ENCODE measurements at places on chromosomes 4 and X.

DNA sequence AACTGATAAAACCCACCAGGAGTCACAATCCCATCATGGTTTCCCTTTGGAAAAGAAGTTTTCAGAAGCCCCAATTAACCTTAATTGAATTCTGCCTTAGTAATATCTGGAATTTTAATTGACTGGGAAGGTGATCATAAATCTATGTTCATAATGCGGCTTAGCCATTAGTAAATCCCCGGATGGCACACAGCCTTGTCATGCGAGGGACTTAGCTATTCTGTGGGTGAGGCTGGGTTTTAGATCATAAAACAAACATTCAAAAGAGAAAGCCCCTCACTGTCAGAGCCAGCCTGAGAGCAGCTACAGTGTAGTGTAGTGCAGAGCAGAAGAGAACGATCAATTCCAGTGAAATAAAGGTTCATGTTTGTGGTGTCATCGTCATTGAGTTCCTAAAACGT is 124.0 kb upstream of the NOCT start:
- DNase-seq: no peak

DNA sequence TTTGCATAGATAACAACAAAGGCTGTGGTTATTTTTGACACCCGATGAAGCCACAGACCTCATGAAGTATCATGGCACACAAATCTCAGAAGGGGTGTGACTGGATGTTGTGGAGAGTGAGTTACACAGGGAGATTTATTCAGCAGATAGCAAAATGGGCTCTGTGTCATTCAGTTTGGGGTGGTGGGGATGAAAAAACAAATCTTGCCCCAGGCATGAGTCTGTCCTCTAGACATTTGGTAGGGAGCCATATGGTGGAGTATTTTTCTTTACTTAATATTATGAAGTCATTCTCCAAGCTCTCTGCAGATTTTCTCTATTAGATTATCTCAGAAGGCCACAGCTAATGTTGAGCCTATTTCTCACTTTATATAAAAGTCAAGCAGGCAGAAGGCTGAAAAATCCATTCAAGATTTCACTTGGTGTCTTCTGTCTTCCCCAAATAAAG is 277.1 kb upstream of the TENM3 start:
- no peak for DNase-seq

GRCh38 chr4:94757192-94758140 is at the start of gene BMPR1B:
Gene BMPR1B (plus strand): TSS chr4:94757955. CDS start chr4:95104425, 346,470 bp downstream.
- DNase-seq: no peak

DNA sequence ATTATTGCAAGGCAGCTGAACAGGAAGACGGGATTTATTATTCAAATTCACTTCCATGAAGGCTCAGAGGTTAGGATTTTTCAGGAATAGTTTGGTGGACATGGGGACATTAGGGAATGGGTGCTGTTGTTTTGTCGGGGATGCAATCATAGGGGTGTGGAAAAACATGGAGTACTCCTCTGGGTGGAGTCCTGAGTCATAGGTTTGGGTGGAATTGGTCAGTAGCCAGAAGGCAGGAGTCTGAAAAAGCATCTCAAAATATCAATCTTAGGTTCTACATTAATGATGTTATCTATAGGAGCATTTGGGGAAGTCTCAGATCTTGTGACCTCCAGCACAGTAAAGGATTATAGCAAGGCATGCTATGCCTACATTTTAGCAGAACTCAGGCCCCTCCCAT is 14.5 kb upstream of the ETNPPL start:
- no peak for DNase-seq

GRCh38 chr4:187171706-187172339 is 448.2 kb upstream of the FAT1 start:
- DNase-seq: no peak

DNA sequence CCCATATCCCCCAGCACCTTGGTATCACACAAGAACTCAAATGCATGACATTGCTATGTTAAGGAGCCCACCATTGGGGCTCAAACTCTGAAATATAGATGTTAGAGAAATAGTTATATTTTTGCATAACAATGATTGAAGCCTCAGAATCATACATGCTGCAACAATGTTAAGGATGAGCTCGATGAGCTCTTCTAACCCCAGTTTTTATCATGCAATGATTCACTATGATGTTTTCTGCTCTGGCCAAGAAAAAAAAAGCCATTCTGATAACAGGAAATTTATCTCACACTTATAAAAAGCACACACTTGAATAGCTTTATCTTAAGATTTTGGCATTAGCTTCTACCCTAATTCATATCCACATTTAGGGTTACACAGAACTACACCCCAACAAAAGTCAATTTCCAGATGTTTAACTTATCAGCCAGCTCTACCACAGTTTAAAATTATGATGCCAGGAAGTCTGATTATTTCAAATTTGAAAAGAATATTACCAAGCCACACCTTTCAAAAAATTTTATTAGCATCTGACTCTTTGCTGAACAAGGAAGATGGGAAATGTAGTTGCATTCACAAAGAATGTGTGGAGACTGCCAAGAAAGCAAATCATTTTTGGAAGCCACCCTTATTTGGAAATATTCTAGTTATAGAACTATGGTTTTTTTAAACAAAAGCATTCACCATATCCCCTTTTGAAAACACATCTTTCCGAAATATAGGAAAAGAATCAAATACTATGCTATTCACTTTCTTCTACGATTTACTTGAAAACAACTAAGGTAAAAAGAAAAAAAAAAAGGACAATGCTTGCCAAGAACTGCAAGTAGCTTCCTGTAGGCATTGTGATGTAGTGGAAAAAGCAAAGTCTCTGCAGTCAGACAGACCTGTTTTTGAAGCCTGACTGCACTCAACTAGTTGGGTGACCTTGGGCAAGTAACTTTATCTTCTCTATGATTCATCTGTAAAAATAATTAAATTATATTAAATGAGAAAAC is 100.8 kb upstream of the PLS3 start:
- no peak for DNase-seq

- no peak for DNase-seq
Measured at GRCh38 chr4:145840162-145840768, 98.4 kb downstream of the ZNF827 start.

GRCh38 chrX:116490104-116490503 is 27.3 kb upstream of the CT83 start:
- no peak for DNase-seq

- DNase-seq: no peak
Measured at GRCh38 chrX:69143530-69143929, 21.7 kb downstream of the PJA1 start.

DNA sequence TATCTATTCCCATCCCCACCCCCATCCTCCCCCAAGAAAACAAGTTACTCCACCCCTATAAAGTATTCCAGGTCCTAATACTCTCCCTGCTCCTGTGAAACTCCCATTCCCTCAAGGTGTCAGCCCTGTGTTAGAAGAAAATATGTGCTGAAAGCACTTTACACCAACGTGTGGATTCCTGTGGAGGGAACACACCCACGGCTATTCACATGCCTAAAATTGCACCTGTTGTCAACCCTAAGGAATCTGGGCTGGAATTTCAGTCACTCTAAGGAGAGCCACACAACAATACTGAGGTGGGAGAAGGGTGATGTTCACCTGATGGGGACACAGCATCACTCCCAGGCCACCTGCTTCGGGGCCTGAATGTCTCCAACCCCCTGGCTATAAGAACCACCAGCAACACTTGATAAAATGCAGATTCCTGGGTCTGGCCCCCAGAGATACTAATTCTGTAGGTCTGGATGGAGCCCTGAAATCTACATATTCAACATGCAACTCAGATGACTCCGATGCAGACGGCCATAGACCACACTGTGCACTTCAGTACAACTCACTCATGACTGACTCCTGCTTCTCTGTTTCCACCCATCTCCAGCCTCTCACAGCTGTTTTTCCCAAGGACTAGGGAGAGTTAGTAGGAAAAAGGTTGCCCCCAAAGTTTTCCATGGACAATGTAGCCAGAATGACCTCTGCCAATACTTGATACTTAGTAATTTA is 15.8 kb downstream of the SCD5 start:
- DNase-seq: no peak

- DNase-seq: no peak
Measured at GRCh38 chrX:18348047-18348446, 6.4 kb downstream of the SCML2 start.

DNA sequence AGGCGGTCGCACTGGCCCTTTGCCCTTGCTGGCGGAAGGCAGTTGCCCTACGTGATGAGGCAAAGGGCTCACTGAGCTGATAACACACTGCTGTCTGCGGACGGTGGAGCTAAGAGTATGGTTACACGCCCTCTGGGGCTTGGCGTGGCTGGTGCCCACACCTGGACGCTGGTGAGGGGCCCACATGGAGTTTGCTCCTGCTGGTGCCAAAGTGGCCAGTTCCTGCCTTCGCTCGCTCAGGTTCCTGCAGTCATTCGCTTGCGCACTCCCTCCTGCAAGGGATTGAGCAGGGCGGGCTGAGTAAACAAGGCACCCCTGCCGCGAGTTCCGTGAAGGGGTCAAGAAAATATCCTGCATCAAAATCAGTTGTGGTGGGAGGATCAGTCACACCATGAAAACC is 18.4 kb downstream of the SPARCL1 start:
- DNase-seq: no peak

GRCh38 chr4:12170308-12170707 is 741.6 kb upstream of the HS3ST1 start:
- no peak for DNase-seq

GRCh38 chrX:144732588-144732987 is 514.7 kb upstream of the SPANXN1 start:
- no peak for DNase-seq

GRCh38 chrX:111083081-111083480 is 12.9 kb upstream of the PAK3 start:
- no peak for DNase-seq

GRCh38 chr4:139943277-139943676 is 210.7 kb downstream of the MAML3 start:
- DNase-seq: no peak

- DNase-seq: no peak
Measured at GRCh38 chrX:17372052-17372451, 2.9 kb upstream of the NHS start.

DNA sequence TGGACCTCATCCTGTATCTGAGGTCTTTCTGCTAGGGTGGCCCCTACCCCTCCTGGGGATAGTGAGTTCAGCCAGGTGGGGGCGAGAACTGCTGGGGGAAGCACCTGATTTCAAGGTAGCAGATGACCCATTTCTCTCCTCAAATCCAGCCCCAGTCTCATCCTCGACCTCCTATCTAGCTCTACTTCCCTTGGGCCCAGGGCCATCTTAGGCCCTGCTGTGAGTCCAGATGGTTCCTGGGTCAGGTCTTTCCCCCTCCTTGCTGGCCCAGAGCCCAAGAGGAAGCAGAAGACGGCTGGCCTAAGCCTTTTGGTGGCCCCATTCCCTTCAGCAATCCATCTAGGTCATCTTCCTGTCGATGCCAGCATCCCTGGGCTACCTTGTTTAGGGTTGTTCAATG is 3.3 kb downstream of the CDK16 start:
- DNase-seq: no peak

All from T-helper 2 cell treated with Interferon-gamma antibody and Interleukin-4, amounts not matched to agents 5 μg/mL and 100 μg/mL, for 36 hours (primary cell).